Stimulated activated CD8-positive, alpha-beta memory T cell treated with anti-CD3 and anti-CD28 coated beads, Interleukin-2, amount 100 ng/mL, for 1 hour (primary cell): ENCODE measurements at places on chromosomes 1 and 21.

DNA sequence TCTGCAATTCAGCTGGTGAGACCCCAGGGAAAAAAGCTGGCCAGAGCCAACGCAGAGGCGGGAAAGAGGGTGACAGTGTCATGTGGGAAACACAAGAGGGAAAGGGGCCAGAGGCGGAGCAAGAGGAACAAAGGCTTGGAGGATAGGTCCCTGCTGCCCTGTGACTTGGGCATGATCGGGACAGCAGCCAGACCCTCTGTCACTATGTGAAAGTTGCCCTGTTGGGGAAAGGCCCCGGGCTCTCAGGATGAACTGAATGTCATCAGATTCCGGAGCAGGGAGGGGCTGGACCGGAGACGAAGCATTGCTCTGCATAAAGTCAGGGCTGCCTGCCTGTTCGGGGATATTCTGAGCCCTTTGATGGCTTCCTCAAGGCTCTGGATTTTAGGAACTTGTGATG is 5.7 kb upstream of the ELF3 start:
- no peak for DNase-seq

DNA sequence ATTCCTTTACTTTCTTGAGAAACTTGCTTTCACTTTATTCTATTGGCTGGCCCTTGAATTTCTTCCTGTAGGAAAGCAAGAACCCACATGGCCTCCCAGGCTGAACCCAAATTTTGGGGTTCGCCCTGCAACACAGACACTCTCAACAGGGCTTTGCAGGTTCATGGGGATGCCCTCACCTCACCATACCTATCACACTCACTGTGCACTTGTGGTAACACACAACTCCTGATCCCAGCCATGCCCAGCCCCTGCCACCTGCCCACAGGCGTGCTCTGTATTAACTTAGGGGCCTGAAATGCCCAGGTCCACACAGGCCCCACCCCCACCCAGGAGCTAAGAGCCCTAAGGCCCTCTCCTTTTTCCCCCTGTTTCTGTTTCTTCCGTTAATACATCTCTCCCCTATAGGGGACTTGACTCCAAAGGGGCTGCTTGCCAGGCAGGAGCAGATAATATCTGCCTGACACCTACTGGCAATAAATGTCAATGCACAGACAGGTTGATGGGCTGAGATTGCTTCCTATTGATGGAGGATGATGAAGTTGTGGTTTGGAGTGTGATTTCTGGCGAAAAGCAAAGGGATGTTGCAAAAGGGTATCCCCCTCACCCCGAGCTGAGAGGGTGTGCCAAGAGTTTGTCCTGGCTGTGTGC is 171.5 kb downstream of the AJAP1 start:
- no peak for DNase-seq

- no peak for DNase-seq
Measured at GRCh38 chr21:42651515-42652401, 1.7 kb upstream of the PDE9A start.

DNA sequence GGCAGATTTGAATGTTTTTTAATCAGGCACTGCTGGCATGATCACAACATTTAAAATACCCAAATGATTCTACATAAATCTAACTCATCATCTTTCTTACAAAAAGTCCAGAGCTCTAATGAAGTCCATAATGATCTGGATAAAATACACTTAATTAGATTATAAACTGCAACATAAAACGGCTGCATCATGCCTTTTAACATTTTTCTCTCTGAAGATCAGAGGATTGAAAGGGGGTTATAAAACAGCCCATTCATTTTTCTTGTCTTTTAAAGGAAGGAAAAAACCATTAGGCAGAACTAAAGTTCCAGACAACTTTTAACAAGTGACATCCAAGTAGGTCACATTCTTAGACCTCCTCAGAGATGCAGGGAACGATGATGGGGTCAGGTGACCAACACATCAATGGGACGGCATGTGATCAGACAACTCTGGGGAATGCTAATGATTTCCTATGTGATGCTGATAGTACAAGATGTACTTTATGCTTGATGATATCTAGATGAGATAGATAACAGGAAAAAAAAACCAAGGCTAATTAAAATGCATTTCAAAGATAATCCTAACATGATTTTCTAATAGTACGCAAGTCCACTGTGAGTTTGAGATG is 455.1 kb downstream of the SMYD3 start:
- DNase-seq = no peak

GRCh38 chr21:37793660-37794059 is 122.6 kb downstream of the KCNJ6 start:
- no peak for DNase-seq

DNA sequence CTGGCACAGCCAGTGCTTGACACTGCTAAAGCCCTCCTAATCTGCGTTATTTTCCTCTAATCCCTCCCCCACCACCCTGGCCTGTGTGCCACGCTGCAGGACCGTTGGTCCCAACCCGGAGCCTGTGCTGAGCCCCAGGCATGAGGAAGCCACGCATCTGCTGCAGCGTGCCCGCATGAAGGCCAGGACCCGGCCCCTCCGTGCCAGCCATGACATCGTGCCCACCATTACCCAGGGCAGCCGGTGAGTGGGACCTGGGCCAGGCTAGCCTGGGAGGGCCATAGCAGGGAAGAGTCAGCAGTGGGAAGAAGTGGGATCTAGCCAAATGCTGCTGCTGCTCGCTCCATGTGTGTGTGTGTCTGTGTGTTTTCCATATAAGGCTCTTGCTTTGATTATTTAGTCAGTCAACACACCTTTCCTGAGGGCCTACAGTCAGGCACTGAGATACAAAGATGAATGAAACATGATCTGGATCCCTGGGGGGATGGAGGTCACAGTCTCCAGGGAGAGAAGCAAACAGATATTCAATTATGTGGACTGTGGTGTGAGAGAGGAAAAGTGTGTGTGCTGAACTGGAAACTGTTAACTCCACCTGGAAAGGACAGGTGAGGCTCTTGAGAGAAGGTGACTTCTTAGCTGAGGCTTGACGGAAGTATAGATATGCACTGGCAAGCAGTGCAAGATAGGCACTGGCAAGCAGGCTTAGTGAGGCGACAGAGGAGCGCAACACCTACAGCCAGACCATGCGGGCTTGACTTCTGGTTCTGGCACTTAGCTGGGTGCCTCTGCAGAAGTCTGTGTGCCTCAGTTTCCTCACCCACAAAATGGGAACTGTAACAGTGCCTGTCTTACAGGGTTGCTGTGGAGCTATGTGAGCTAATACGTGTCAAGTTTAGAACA is 15.9 kb downstream of the KIAA1614 start:
- no peak for DNase-seq

DNA sequence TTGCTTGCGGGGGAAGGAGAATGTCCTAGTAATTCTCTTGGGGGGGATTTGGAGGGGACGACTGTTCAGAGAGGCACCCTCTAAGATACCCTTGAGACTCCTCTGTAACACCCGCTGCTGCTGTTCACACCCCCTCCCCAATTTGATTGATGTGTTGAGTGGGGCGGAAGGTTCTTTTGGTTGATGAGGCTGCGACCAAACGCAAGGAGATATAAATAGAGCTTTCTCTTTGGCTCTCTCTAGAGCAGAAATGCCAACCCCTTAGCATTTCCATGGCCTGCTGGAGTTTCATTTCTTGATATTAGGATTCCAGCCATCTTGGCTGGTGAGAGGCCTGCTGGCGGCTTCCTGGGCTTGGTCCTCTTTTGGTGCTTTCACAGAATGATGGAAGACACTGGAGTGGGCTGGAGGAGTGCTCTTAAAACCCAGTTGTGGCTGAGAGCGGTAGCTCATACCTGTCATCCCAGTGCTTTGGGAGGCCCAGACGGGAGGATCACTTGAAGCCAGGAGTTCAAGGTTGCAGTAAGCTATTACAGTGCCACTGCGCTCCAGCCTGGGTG is 2.0 kb downstream of the PIK3CD start:
- DNase-seq = no peak

- no peak for DNase-seq
Measured at GRCh38 chr1:205054013-205054412, 11.0 kb downstream of the CNTN2 start.

DNA sequence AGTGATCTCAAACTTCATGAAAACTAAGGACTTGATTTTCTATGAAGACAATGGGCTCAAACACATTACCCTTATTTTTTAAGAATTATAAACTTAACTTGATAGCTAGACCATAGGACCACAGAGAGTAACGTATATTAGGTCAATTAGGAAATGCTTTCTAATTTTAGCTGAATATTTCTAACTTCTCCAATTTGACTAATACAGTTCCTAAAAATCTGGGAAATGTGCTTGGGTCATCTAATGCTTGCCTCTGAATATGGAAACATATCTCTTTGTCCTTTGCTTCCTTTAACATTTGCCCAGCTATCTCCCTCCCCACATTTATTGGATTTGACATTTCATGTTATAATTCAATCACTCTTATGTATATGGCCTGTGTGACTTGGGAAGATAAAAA is 141.4 kb downstream of the LHX8 start:
- DNase-seq = no peak

DNA sequence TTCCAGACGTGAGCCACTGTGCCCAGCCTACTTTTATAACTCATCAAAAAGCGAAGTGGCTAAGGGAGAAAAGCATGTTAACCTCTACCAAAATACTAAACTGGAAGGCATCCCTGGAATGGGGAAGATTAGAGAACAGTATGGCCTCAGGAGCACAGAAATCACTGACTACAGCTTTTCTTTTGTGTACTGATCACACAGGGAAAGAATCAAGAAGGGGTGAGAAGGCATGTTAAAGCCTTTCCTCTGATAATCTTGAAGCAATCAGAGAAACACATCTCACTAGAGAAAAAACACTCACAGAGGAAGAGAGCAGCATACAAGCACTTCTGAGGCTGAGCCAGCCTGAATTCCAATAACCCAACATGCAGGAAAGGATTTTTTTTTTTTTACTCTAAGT is 10.7 kb downstream of the PCAT6 start:
- DNase-seq = no peak

DNA sequence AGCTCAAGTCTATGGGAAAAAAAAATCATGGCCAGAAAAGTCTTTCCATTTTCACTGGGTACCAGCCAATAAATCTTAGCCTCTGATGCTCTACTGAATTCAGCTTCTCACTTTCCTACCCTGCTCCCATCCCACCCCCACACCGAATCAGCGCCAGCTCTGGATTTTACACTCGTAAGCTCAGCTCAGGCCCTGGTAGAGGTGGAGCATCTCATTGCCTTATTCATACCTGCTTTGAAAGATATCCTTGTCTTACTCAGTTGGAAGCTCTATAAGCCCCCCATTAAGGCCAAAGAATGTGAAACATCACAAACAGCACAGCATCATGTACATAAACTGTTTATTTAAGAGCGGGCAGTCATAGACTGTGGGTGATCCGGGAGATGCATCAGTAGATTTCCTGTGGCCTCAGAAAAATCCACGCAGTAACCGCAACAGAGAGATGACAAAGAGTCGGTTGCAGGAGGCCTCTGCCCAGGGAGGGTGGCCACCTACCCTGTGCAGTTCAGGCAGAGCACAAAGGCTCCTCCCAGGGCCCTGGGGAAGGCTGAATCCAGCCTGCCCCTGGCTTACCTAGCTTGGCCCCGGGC is 36.4 kb upstream of the ETS2 start:
- no peak for DNase-seq

GRCh38 chr21:37207441-37208009 is 59.6 kb downstream of the VPS26C start:
- no peak for DNase-seq
